Kidney (tissue), 22 donors: ENCODE measurements at places on chromosomes 16 and 17. TPM values are rescaled to one million over a fixed set of nuclear protein-coding genes. Genes with fewer than 3 reads are reported as not detected.

The TNFRSF13B gene
- polyA plus RNA-seq, result not detected

The FBXO39 gene
- not detected for polyA plus RNA-seq

The USP6 gene
- polyA plus RNA-seq, result 0.06 TPM

The ZG16 gene
- polyA plus RNA-seq, result not detected

The CA4 gene
- 102 TPM for polyA plus RNA-seq

DNA sequence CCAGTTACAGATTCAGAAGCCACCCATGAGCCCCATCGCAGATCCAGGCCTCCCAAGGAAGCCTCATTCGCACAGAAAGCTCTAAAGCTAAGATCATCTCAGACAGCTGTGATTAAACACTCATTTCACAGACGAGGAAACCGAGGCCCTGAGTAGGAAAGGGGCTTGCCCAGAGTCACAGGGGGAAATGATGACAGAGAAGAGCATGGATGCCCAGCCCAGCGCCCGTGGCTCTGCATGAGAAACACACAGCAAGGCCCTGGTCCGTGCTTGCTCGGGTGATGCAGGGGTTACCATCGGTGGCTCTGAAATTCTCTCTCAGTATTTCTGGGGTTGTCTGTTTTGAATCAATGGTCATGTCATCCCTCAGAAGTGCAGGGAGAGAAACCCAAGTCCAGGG, 109.6 kb downstream of the C16orf78 start:
- no peak for DNase-seq
- H3K36me3 ChIP-seq, result no peaks in the 10 kb centered on the region
- H3K4me3 ChIP-seq, result no peak overlapping the region

DNA sequence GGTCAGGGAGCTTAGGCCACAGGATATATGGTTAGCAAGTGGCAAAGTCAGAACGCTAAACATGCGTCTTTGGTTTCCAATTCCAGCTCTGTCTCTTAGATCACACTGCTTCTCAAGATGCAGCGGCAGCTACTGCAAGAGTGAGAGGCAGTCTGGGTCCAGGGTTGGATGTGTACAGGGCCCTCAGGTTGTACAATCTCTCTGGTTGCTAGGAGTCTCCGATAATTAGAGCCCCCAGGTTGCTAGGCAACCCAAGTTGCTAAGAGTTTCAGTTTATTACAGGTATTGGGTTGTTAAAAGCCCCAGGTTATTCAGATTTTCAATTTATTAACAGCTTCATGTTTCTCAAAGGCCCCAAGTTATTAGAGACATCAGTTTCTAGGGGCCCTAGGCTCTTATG, 15.5 kb upstream of the SPACA3 start:
- H3K27ac ChIP-seq, result no peak overlapping the region
- H3K4me1 ChIP-seq, result no peaks in the 10 kb centered on the region
- DNase-seq, result no peak
- no peak overlapping the region for H3K4me3 ChIP-seq

- no peak overlapping the region for H3K27ac ChIP-seq
- peaks cover 31% of the 10 kb centered on the region for H3K4me1 ChIP-seq
- DNase-seq, result peak; percentile 4
Measured at GRCh38 chr17:61381537-61381936, 18.1 kb upstream of the TBX2 start.

DNA sequence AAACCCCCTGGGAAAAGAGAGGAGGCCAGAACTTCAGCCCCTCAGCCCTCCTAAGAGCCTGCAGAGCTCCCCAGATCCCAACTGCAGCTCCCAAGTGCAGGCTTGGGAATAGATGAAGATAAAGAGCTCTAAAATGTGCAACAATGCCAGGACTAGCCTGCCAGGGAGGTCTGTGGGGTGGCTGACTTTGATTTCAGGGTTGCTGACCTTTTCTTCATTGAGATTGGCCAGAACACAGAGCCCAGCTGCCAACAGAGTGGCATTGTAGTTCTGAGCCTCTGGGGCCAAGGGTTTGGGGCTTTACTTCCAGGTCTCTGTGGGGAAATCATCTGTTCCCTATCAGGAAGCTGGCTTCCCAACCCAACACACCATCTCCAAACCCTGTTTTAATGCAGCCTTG, 120.6 kb downstream of the COPRS start:
- no peak for DNase-seq
- H3K4me1 ChIP-seq, result no peaks in the 10 kb centered on the region
- no peak overlapping the region for H3K27ac ChIP-seq
